Umbilical cord (tissue), 2 donors: ENCODE measurements at places on chromosomes 13 and 19.

DNA sequence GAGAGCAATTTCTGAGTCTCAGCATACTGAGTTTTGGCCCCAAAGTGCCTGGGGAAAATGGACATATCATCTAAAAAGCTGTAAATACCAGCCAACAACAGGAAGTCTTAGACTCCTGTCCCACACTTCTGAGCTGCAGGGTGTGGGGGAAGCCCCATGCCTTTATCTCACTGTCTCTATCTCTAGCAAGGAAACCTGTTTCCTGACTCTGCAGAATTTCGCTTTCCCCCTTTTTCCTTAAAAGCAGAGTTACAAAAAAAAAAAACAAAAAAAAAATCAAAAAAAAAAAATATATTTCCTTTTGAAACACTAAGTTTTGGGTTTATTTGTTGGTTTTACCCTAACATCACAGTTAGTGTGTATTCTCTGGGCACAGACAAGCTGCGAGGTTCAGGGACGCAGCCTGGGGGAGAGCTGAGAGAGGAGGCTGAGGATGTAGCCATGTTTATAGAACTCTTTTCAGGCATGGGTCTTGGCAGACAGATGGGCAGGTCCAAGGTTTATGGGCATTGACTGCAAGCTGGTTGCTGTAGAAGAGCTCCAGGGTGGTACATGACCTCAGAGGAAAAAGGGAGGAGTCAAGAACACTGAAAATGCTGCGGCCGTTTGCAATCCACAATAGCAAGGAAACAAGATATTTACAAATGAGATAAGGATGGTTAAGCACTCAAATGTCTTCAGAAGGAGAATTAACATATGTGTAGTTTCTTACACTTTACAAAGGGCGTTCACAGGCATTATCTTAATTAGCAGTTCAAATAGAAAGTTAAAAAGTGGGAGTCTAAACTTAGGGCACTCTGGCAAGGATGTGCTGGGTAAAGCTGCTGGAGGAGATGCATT, 4.9 kb downstream of the MBNL2 start:
- peak; percentile 65 for DNase-seq

DNA sequence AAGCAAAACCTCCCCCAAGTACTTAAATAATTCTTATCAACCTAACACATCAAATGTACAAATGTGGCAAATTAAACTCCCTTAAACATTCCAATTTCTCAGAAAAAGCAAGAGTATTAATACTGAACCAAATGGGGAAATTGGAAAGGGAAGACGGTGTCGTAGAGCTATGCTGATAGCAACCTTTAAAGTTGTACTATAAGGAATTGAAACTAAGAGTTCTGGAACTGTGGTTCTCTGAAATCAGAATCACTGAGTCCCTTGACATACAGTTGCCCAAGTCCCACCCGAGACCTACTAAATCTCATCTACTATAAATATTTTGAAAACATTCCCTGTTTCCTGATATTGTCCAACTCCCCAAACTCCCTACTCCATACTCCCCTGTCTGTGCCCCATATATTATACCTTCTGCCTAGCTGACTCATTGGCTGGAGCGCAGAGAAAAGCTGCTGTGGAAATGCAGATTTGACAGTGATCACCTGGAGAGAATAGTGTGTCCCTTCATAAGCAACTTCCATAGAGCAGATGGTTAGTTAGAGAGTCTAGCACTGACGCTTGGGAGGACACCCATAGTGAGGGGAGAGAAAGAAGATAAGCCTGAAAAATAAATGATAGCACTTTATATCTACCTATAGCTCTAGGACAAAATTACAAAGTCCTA, 51.4 kb upstream of the ITM2B start:
- DNase-seq: no peak

DNA sequence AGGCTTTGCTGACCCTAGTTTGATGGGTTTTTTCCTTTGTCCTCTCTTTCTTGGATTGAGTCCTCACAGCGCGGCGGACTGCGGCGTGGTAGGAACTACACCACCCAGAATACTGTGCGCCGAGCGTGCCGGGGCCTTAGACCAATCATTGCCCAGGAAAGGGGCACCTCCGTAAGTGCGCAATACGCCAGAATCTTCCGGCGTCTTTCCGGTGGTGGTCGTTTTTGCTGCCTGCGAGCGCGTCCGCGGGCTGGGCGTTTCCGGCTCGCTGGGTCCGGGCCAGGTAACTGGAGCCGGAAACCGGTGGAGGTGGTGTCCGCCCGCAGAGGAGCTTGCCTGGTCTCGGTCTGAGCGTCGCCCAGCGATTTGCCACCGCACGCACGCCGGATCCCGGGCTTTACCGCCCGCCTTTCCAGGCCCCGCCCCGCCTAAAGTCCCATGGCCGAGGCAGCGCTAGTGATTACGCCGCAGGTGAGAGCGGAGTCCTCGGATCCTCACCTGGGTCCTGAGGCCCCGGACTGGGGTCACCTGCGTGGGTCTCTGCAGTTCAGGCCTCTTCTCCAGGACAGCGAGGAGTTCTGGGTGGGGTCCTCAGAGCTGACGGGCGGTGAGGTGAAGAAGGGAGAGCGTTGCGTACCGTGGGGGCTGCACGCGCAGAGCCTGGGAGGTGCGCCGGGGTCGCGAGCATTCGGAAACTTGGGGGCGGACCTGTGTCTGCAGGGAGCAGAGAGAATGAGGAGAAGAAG, at the start of gene ZNF549:
TSS of gene ZNF549 (plus strand) at position 221 of the 746 bp plus-strand sequence. CDS start at position 439, 218 bp downstream.
- DNase-seq: peak; percentile 94

GRCh38 chr13:85500696-85501256, 298.4 kb downstream of the SLITRK6 start:
- no peak for DNase-seq

- DNase-seq: no peak
Measured at GRCh38 chr13:63291701-63292100, 1876.1 kb upstream of the PCDH20 start.

DNA sequence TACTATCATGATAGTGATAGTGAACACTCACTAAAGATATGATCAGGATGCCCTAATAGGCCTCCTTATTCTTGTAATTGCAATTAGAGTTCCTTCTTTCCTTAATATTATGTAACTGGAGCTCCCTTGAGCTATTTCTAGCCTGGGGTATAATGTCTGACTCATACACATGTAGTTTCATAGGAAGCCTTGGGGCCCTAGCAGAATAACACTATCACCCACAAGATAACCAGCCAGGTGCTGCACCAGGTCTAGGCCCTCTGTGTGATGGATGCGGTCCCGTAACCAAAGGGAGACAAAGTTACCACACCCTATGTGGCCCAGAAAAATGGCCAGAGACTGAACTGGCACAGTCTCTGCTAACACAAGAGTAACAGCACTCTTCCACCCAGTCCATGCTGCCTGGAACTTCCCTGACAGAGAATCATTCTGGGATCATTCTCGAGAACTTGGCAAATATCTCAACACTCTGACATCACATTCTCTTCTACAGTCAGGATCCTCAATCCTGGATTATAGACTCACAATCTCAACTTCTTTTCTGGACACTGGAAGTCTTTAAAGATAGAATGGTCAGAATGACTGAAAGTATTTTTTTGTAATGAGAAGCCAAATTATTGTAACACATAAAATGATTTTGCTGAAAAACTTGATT, 32.6 kb upstream of the IGFL4 start:
- peak; percentile 22 for DNase-seq

DNA sequence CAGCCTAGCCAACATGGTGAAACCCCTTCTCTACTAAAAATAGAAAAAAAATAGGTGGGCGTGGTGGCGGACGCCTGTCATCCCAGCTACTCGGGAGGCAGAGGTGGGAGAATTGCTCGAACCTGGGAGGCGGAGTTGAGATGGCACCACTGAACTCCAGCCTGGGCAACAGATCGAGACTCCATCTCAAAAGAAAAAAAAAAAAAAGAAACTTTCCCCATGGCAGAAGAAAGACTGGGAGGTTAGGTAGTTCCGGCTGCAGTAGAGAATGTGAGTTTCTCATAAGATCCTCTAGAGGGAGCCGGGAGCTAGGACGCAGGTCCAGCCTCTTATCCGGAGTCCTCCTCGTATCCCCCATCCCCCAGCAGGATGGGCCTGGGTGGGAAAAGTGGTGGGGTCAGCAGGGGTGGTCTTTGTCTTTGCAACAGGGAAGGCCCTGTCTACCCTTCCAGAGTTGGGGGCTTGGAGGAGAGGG, 13.2 kb upstream of the CREB3L3 start:
- DNase-seq: peak; percentile 41

- peak; percentile 96 for DNase-seq
Measured at GRCh38 chr19:32287811-32288227, 57.6 kb upstream of the ZNF507 start.

- DNase-seq: no peak
Measured at GRCh38 chr19:16540948-16541347, 1.3 kb downstream of the CHERP start.

GRCh38 chr13:35744566-35745178, 268.2 kb upstream of the MAB21L1 start:
- DNase-seq: peak; percentile 76

- no peak for DNase-seq
Measured at GRCh38 chr13:112686987-112687386, 2.9 kb upstream of the ATP11A start.

- no peak for DNase-seq
Measured at GRCh38 chr13:25266706-25267105, 20.6 kb downstream of the MTMR6 start.

DNA sequence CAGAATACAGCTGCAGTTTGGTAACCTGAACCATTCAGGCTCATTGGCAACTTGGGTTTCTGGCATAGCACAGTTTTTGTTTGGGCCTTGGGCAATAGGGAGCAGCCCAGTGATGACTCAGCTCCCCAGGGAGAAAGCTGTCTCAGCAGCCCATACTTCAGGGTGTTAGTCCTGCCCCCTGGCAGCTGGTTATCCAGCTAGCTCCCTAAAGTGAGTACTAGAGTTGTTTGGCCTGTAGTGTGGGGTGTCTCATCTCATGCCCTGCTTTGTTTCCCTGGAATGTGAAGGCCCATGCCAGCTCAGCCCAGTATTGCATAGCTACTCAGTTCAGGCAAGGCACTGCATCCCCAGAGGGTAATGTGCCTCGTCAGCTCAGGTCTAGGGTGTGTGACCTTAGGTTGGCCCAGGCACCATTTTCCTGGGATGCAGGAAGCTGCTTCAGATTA, 18.2 kb upstream of the ZNF543 start:
- DNase-seq: no peak

DNA sequence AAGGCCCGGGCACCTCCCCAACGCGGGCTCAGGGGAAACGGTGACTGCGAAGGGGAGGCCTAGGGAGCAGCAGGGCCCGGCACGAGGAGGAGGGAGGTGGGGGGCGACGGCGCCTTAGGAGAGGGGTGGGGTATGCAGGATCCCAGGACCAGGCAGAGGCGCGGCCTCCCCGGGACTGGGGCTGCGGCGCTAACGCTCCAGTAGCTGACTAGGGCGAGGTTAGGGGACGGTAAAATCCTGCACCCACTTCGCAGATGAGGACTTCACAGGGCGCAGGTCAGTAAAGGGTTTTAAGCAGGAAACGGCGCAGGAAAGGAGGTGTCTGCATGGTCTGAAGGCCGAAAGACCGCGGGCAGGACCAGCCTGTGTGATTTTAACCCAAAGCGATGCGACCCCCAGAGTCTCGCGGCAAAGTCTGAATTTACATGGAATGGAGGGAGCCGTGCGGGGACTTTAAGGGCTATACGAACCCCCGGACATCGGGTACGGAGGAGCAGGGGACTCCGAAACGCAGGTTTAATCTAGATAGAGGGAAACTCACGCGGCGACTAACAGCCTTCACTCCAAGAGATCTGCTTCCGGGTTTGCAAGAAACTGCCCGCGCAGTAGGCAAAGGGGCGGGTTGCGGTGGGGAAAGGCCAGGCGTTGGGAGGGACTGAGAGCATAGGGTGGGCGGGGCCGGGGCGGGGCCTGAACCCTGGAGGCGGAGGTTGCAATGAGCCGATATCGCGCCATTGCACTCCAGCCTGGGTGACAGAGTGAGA, at the start of gene ZNF665:
TSS of gene ZNF665 (minus strand) at position 588 of the 764 bp plus-strand sequence. CDS start 10,460 bp downstream, outside the sequence.
- DNase-seq: peak; percentile 93

- DNase-seq: peak; percentile 99
Measured at GRCh38 chr19:56839652-56840450, 675 bp downstream of the PEG3 start.

DNA sequence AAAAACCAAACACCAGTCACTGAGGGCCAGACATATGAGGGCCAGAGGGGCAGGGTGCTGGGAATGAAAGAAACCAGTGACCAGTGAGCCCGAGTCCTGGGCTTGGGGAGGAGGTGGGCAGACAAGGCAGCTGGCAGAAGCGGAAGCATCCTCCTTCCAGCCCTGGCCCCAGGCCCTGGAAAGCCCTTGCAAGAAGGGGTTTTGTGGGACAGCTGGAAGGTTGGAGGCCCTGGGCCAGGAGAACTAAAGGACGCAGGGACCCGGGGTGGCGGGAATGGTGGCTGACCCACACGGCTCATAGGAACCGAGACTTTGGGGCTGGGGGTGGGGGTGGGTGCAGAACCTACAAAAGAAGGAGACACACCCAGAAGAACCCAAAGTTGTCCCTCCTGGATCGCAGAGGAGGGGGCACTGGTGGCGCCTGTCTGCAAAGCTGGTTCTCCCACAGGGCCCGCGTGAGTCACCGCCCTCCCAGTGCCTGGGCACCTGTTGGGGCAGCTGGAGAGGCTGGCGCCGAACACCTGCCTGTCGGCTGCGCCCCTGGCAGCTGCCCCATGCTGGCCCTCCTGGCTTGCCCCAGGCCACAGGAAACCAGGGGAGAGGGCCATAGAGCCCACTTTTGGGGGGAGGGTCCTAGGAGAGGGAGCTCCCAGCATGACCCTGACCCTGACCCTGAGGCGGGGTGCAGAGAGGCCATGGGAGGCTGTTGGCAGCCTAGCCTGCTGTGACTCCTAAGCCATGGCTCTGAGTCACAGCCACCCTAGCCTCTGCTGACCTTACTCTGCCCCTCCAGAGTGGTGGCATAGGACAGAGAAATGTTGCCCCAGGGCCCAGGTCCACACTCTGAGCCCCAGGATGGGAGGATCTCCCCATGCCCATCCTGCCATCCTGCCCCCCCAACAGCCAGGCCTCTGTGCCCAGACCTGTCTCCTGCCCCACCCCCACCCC, 802 bp downstream of the DMPK start:
- no peak for DNase-seq

GRCh38 chr19:16912780-16913179, 24.0 kb downstream of the F2RL3 start:
- DNase-seq: no peak

GRCh38 chr19:50005428-50005827, 19.7 kb downstream of the VRK3 start:
- DNase-seq: no peak

DNA sequence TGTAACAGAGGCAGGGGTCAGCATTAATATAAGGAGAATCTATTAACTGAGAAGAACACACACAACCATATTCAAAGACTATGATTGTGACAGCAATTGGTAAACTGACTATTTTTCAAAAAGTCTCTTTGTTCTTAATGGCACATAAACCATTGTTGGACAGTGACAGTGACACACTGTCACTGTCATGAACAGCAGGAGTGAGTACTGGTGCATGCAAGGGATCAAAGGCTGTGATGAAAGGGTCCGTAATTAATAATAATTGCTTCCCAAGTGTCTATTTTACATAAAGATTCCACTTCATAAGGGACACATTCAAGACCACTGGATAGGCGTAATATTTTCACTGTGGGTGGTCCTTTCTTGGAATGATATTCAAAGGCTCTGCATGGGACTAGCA, 50.7 kb downstream of the LHFPL6 start:
- DNase-seq: no peak

DNA sequence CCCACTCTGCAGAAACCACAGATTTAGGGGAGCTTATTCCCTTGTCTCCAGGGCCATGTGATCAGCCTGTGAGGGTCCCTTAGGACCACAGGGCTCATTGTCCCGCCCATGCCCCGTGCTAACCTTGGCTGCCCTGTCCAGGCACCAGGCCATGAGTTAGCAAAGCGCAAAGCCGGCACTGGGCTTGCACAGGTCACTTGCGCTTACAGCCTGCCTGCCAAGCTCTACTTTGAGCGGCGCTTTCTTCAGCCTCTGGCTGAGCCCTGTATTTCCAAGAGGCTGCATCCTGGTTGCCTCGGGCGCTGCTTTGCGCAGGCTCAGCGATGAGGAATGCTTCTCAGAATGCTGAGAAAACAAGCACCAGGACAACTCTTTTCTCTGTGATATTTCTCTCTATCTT, 188.0 kb downstream of the TDRD3 start:
- DNase-seq: no peak
